NCI-H2081 (cell line): ENCODE measurements at places on chromosomes 7 and 10.

- no peak for DNase-seq
Observed at GRCh38 chr7:86282014-86282682, 361.6 kb upstream of the GRM3 start.

GRCh38 chr7:155556763-155557162 lies 10.4 kb upstream of the CNPY1 start:
- no peak for DNase-seq

DNA sequence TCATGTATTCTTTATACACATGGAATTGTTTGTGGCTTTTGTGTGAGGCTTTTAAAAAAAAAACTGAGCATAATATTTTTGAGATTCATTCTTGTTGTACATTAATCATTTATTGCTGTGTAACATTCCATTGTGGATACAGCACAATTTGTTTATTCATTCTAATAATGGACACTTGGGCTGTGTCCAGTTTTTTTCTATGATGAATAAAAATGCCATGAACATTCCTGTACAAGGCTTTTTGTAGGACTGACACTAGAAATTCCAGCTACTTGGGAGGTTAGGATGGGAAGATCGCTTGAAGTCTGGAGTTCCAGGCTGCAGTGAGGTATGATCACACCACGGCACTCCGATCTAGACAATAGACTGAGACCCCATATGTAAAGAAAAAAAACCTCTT lies 254.3 kb upstream of the CACNA2D1 start:
- DNase-seq = no peak

DNA sequence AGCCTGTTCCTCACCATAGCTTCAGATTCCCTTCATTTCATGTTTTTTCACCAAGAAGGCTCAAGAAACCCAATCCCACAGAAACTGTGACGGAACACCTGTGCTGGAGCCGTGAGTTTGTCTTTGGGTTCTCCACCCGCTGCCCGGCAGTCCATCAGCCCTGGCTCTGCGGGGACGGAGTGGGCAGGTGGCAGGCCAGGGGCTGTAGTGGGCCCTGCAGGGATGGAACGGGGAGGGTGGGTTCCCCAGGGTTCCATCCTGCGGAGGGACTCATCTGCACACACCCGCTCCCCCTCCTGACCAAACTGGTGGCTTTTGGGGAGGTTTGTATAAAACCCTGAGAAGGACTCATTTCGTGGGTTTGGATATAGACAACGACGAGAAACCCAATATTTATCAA lies 15.0 kb downstream of the CYP17A1 start:
- no peak for DNase-seq

DNA sequence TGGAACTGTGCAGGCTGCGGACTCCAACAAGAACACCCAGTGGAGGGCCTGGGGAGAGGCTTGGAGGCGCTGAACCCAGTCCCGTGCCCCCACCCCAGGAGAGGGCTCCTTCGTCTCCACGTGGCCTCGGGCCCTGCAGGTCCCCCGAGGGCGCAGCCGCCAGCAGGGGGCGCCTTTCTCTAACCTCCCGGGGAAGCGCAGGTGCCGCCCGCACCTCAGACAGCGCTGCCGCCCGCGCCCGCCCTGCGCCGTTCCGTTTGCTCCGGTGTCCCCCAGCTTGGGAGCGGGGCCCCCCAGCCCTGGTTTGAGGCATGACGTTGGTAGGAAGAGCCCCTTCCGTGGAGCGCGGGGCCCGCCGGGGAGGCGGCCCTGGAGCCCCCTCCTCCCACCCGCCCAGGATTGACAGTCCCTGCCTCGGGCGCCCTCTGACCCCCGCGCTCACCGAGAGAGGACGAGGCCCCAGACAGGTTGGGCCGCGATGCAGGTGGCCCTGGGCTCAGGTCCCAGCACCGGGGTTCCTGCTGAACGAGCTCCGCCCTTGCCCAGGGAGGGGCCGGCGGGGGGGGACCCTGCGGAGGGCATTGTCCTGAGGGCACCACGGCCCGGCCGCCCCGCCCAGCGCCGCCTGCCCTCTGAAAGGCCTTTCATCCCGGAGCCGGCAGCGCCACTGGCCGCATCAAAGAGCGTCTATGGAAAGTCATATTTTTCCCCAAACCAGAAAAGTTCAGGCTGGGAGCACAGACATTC lies 42.8 kb downstream of the FOXL3 start:
- DNase-seq = peak; percentile 72

- DNase-seq = no peak
Observed at GRCh38 chr7:51046482-51046881, 263.8 kb upstream of the GRB10 start.

GRCh38 chr7:47944536-47945260 lies 3.6 kb downstream of the PKD1L1 start:
- DNase-seq = no peak

DNA sequence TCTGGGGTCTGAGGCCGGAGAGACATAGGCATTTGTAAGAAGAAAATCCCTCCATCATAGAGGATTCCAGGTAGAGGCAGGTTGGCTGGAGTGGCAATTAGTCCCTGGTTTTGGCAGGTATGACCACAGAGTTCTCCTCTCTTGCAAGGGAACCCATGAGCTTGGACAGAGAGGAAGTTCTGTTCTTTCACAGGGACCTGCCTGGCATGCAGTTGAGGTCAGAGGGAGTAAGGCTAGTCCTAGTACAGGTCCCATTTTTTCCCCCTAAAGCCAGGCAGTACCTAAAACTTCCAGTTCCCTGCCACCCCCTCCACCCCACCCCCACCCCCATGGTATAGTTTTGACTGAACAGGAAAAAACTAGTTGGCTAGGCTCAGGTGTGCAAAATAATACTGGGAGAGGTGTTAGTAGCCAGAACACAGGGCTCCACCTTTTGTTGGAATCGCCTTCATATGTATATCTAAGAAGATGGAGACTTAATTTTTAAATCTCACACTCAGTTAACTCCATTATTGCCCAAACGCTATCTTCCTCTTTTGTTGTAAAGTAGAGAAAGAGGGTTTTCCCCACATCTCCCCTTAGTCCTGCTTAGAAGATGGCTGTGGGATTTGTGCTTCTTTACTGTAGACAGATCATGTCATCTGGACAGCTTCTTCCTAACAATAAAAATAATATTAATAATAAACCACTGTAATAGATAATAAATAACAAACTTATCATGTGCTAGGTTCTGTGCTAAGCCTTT lies 188.1 kb downstream of the TCF7L2 start:
- DNase-seq = no peak

DNA sequence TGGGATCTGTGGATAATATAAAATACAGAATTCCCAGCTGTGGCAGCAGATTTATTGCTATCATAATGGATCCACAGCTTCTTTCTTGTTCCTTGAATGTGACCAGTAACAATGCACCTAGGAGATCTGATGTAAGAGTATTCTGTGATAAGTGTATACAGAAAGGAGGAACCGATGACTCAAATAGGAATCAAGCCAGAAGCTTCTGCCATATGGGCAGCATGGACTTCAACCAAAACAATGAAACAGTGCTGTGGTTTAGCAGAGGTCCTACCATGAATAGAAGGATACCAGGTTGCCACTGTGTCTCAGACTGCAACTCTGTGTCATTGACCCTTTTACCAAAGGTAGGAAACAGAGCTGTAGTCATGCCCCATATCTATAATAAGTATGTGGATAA lies 81.8 kb downstream of the PTPRZ1 start:
- DNase-seq = no peak

- no peak for DNase-seq
Observed at GRCh38 chr7:157402388-157402703, 65.5 kb downstream of the DNAJB6 start.

DNA sequence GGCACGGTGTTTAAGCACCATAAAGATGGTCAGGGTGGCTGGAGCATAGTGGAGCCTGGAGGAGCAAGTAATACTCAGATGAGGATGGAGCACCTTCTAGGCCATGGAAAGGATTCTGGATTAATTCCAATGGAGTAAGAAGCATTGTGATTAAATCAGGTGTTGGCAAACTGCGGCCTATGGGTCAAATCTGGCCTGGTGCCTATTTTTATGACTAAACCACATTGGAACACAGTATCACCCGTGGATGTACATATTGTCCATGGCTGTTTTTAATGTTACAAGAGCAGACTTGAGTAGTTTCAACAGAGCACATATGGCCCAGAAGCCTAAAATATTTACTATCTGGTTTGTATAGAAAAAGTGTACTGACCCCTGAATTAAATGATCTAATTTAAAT lies 49.9 kb upstream of the TMEM248 start:
- no peak for DNase-seq

- no peak for DNase-seq
Observed at GRCh38 chr10:60305380-60305892, 84.2 kb downstream of the ANK3 start.

- no peak for DNase-seq
Observed at GRCh38 chr7:158512869-158513268, 74.8 kb downstream of the PTPRN2 start.

- no peak for DNase-seq
Observed at GRCh38 chr7:149706398-149706797, 67.0 kb downstream of the ZNF467 start.

GRCh38 chr10:93070378-93071176 lies 3.1 kb upstream of the CYP26A1 start:
- DNase-seq = no peak

GRCh38 chr7:157493017-157493416 lies 156.2 kb downstream of the DNAJB6 start:
- DNase-seq = no peak

DNA sequence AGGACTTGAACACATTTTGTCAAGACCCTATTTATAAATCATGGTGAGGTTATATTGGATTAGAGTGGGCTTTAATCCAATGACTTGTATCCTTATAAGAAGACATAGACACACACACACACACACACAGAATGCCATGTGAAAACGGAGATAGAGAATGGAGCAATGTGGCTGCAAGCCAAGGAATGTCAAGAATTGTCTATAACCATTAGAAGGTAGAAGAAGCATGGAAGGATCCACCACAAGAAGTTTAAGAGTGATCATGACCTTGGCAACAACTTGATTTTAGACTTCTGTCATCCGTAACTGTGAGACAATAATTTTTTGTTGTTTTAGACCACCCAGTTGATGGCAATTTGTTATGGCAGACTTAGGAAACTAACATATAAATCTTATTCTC lies 514.2 kb downstream of the TFEC start:
- DNase-seq = no peak

- no peak for DNase-seq
Observed at GRCh38 chr10:125134916-125135770, 25.2 kb downstream of the CTBP2 start.

- no peak for DNase-seq
Observed at GRCh38 chr10:79221110-79222051, 125.9 kb upstream of the PPIF start.

GRCh38 chr10:113158183-113158582 lies 208.1 kb downstream of the TCF7L2 start:
- DNase-seq = no peak

GRCh38 chr7:155533120-155533826 lies 13.1 kb downstream of the CNPY1 start:
- DNase-seq = no peak

DNA sequence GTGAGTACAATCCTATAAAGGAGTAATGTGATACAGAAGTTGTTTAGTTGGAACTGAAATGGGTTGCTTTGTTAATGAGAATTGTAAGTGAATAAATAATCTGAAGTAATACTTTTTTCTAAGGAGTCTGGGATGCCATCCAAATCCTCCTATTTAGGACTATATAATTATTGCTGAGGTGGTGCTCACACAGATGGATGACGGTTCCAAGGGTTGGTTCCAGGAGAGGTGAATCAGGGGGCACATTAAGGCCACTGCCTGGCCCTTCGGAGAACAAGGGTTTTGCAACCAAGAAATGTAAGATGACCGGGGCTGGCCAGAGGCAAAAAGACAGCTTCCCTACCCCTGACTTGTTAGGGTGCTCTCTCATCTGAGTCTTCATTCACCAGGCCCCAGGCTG lies 352.7 kb downstream of the PHTF2 start:
- peak; percentile 22 for DNase-seq

DNA sequence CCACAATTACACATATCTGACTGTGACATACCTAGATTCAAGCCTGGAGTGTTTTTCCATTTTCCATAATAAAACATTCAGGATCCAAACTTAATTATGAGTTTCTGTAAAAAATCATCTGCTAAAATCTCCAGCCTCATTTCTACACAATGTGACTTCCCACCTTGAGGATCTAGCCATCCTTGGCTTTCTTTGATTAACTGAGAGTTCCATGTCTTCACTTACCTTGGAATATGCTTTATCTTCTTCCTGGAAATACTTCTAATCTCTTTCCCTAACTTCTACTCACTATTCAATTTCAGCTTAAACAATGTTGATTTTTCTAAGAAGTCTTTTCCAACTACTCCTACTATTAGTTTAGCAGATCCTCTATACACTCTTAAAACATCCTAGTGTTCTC lies 16.5 kb upstream of the GIMAP2 start:
- no peak for DNase-seq

DNA sequence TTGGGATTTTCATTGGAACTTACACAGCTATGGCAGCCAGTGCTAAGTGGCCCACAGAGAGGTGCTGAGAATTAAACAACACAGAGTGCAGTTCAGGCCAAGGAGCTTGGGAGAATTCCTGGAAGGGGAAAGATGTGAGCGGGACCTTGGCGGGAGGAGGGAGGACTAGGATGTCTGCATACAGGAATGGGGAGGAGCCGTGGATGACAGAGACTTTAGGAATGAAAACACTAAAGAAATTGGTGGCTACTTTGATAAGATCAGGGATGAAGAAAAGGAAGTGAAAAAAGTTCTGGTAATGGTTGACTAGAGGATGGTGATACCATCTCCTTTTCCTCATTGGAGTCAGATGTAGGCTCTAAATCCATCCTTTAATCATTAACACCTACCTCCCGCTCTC lies 234.2 kb upstream of the FZD8 start:
- DNase-seq = no peak

DNA sequence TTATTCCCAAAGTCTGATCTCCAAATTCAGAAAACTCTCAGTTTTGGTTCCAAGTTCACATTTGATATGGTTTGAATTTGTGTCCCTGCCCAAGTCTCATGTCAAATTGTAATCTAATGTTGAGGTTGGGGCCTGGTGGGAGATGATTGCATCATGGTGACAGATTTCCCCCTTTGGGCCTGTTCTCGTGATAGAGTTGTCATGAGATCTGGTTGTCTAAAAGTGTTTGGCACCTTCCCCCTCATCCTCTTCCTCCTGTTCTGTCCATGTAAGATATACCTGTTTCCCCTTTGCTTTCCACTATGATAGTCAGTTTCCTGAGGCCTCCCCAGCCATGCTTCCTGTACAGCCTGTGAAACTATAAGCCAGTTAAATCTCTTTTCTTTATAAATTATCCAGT lies 138.6 kb downstream of the ARL4A start:
- DNase-seq = no peak

DNA sequence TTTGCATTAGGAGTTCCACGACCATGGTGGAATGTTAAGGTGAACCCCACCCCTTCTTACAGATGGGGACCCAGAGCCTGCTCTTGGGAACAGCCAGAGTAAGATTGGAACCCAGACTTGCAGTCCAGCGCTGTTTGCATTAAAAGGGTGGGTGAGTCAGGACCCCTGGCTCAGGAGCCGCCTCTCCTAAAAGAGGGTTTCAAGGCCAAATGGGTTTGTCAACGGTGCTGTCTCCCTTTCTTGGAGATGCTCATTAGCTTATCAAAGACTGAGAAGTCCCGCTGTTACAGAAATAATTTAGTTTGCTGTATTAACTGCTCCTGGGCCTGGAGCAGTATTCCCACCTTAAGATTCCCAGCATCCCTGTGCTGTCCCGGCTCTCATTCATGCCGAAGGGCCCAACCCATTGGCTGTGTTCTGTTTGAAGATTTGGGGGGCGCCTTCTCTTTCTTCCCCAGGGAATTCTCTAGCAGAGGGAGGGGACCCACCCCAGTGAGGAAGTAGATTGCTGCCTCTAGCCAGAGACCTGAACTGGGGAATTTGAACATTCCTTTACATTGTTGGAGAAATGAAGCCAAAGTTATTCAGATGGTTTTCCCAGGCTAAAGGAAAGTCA lies 1.8 kb downstream of the MARVELD1 start:
- DNase-seq = no peak
